ENCODE measurements at places on chromosomes 4 and X.

DNA sequence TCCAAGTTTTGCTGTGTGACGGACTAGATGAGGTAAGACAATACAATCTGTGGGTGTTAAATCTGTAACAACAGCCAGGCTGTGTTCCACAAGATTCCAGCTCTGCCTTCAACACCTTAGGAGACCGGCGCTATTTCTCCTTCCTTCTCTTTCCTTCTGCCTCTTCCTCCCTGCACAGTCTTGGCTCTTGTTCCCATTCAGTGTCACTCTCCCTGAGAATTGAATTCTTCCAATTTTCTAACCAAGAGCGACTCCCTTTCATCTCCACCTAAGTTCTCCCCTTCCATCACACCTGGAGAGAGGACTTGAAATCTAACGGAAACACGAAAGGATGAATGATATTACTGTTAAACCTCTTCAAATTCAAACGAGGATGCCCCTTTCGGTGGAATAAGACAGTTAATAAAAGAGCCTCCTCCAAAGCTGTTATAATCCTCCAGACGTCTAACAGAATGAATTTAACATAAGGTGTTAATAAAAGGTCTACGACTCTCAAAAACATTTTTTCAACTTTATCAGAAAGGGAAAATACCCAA, 2.7 kb downstream of the EPHA5 start:
- DNase-seq = no peak

DNA sequence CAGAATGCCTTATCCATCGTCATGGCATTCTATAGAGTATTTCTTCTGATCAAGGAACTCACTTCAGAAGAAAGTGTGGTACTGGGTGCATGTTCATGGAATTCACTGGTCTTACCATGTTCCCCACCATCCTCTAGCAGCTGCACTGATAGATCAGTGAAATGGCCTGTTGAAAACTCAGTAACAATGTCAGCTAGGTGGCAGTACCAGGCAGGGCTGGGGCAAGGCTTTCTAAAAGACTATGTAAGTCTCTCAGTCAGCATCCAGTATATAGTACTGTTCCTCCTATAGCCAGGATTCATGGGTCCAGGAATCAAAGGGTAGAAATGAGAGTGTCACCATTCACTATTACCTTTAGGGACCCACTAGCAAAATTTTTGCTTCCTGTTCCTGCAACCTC, 15.8 kb upstream of the LDB2 start:
- DNase-seq = no peak

- DNase-seq = no peak
Measured at GRCh38 chrX:136046295-136047015, 61.2 kb downstream of the SLC9A6 start.

- no peak for DNase-seq
Measured at GRCh38 chrX:129741880-129742758, 3.3 kb downstream of the XPNPEP2 start.

GRCh38 chr4:67928546-67928945, 34.7 kb downstream of the TMPRSS11A start:
- no peak for DNase-seq

DNA sequence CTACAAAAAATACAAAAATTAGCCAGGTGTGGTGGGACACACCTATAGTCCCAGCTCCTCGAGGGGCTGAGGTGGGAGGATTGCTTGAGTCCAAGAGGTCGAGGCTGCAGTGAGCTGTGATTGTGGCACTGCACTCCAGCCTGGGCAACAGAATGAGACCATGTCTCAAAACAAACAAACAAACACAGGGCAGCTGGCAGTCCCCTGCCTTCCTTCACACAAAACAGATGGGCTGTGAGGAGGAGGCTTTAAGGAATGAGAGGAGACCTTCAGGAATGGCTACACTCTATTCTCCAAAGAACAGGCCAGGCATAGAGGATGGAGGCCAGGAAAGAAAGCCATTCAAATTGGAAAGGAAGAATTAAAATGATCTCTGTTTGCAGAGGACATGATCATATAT, 65.6 kb upstream of the MAML3 start:
- DNase-seq = no peak

GRCh38 chr4:26907731-26908599, 47.3 kb downstream of the STIM2 start:
- no peak for DNase-seq

DNA sequence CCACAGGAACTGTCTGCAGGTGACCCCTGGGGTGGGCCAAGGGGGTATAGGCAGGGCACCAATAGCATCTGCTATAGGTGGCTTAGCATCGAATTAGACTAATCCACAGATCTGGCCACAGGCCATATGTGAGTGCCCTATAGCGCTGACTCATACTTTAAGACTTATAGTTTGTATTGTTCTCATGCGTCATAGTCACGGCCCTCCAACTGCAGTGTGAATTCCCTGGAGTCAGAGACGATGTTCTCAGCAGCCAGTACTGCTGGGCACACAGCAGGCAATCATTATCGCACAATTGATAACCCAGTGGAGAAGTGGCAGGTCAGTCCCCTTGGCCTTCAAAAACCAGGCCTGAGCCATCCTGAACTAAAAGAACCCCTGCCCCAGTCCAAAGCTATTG, 58.1 kb downstream of the ADGRG2 start:
- no peak for DNase-seq

- DNase-seq = no peak
Measured at GRCh38 chrX:69293776-69294601, 128.7 kb upstream of the PJA1 start.

DNA sequence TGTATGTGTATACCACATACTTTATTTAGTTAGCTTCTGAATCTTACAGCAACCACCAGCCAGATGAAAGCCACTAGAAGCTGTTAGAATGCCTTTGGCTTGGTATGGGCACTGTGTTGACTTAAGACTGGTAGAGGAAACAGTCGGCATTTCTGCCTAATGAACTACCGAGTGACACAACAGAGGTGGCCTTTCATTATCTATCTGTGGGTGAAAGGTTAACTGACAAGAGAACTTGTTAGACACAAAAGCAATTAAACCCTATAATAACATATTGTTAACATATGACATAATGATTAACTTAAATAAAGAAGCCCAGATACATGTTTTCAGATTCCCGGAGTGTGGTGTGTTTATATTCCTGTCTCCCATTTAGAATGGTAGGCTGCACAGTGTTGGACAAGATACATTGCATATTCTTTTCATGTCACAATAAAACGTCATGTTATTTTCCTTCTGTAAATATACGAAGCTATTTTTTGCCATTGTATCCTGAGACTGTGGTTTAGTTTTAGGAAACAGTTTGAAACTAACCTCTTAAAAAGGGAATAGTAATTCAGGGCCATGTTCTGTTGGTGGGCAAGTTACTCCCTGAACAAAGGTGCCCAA, 181.5 kb downstream of the SLIT2 start:
- no peak for DNase-seq

DNA sequence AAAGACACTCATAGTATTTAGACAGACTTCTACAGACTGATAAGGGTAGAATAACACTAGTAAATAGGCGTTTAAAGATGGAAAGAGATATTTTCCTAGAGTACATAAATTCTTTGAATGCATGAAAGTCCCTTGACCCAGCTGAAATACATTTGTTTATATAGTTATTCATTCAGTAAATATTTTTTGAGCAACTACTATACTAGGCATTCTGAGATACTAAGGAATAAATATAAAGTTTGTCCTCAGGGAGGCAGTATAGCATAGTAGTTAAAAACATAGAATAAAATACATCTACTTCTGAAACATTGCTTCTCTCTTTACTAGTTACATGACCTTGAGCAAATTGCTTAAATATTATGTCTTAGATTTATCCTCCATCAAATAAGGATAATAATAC, 27.4 kb downstream of the HMGN5 start:
- peak; percentile 6 for DNase-seq

DNA sequence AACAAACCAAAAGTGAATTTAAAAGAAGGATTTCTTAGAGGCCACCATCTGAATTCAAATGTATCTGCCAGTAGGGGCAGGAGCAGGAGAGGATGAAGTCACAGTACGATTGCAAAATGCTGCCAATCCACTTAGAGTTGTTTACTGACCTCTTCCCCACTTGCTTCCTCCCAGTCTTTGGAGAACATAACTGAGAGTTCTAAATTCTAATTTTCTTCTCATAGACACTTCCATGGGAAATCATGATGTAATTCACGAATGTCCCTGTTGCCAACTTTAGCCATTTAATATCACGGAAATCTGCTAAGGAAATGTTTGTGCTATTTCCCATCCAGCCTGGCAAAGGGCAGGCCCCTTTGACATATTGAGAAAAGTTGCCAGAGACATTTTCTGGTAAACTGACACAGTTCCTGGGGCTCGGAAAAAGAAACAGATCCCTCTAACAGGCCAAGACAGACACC, 33.6 kb upstream of the NOCT start:
- DNase-seq = peak; percentile 23

- DNase-seq = no peak
Measured at GRCh38 chrX:131216828-131217227, 72.3 kb downstream of the IGSF1 start.
